NCI-H510A (cell line): ENCODE measurements at places on chromosomes 13 and 19.

GRCh38 chr13:113420232-113420631 is 33.1 kb downstream of the ADPRHL1 start:
- DNase-seq = no peak

- peak; percentile 62 for DNase-seq
Measured at GRCh38 chr19:45115809-45116615, 23.0 kb downstream of the PPP1R37 start.

DNA sequence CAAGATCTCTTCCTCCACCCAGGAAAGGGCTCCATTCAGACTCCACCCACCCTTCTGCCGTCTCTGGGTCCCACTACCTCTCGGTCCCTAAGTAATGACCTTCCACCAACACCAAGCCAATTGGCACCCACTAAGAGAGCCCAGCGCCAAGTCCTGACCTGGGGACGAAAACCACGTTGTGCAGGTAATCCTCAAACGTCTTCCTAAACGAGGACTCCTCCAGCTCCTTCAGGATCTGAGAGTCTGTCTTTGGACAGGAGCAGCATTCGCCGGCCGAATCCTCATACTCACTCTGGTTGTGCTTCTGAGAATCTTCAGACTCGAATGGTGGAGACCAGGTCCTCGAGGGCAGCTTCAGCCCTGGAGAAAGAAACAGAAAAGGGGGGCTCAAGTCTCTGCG is 83.1 kb downstream of the ZNF557 start:
- no peak for DNase-seq

GRCh38 chr13:79749984-79750551 is 269.1 kb downstream of the NDFIP2 start:
- no peak for DNase-seq

GRCh38 chr13:41842036-41842620 is 118.8 kb downstream of the VWA8 start:
- no peak for DNase-seq

- no peak for DNase-seq
Measured at GRCh38 chr13:34647379-34648150, 294.5 kb upstream of the NBEA start.

- no peak for DNase-seq
Measured at GRCh38 chr19:5927441-5927821, 13.4 kb downstream of the CAPS start.

GRCh38 chr13:20609145-20609544 is 42.2 kb downstream of the IFT88 start:
- no peak for DNase-seq

DNA sequence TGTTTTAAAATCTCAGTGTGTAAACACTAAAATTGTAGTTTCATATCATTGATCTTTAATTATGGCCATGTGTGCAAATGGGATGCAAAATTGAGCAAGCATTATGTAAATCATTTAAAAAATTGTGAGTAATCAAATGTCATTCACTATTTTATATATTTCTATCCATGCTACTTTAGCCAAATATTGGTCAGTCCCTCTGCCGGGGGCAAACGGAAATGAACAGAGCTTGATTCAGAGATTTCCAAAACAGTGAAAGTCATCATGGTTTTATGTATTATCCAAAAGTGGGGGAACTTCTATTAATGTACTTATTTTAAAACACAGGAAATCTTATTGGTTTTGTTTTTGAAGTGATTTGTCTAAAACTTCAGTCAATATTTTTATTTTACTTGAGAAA is 219.1 kb downstream of the IRS2 start:
- DNase-seq = no peak

- DNase-seq = no peak
Measured at GRCh38 chr13:110877737-110878258, 37.1 kb downstream of the ANKRD10 start.

GRCh38 chr19:47058621-47059022 is 10.2 kb upstream of the TMEM160 start:
- no peak for DNase-seq

GRCh38 chr19:16030964-16031871 is 45.1 kb upstream of the TPM4 start:
- no peak for DNase-seq
